ENCODE measurements at places on chromosomes 4 and X.

GRCh38 chr4:15239866-15240265, 188.0 kb upstream of the C1QTNF7 start:
- no peak for DNase-seq

DNA sequence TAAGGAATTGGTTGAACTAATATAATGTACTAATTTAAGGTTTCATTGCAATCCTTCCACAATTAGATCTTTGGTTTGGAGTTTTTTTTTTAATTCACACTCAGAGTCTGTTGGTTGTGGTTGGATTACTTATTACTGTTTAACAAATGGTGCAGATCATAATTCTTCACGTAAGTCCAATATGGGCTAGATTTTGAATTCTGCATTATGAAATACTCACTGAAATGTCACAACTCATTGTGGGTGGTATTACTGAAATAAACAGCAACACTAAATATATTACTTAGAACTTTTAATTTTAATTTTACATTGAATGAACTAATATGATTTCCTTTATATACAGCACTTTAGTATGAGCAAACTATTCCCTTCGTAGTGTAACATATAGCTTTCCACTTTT, 94.2 kb upstream of the MYOZ2 start:
- DNase-seq: no peak

- no peak for DNase-seq
Measured at GRCh38 chr4:71833232-71833900, 49.5 kb upstream of the GC start.

GRCh38 chr4:67054896-67055295, 490.4 kb downstream of the CENPC start:
- DNase-seq: no peak

DNA sequence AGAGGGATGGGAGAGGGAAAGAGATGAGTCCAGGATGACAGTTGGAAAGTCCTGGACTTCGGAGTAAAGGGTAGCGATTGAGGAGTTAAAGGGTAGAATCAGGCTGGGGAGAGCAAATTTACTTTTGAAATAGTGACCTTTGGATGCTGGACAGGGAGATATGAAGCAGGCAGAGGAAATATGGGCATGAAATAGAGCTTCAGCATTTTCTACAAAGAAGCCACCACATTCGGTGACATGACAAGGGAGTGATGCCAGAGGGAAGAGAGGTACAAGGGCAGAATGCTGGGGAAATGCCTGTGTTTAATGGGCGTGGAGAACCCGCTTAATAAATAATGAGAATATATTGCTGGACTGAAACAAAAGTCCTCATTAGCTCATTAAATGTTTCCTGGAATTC, 92.7 kb downstream of the TBL1X start:
- DNase-seq: no peak

DNA sequence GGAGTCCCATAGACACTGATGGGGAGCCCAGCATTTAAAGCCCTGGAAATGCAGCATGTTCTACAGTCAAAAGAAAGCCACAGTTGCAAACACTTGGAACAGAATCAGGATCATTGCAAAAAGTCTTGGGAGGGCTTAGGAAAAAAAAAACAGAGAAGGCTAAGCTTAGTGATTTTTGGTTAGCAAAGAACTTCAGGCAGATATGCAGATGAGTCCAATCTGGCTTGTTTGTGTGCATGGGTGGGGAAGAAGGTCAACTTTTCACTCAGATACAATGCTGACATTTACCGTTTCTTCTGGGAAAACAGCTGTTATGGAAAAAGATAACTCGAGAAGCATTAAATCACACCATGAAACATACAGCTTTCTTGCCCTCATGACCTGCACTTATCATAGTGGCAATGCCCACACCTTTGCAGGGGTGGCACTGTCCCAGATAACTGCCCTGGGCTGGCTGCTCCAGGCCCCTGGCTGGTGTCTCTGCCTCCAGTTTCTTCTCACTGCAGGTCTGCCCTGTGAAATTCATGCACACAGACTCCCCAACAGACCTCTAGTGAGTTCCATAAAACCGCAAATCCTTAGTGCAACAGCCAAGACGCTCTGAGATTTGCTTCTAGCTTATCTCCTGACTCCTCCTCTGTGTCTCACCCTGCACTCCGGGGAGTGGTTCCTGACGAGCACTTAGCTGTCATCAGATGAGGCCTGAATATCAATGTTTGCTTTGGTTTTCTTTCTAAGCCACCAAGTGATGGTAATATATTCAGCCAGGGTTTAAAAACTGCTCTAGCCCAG, 99.2 kb downstream of the DRD5 start:
- DNase-seq: no peak

DNA sequence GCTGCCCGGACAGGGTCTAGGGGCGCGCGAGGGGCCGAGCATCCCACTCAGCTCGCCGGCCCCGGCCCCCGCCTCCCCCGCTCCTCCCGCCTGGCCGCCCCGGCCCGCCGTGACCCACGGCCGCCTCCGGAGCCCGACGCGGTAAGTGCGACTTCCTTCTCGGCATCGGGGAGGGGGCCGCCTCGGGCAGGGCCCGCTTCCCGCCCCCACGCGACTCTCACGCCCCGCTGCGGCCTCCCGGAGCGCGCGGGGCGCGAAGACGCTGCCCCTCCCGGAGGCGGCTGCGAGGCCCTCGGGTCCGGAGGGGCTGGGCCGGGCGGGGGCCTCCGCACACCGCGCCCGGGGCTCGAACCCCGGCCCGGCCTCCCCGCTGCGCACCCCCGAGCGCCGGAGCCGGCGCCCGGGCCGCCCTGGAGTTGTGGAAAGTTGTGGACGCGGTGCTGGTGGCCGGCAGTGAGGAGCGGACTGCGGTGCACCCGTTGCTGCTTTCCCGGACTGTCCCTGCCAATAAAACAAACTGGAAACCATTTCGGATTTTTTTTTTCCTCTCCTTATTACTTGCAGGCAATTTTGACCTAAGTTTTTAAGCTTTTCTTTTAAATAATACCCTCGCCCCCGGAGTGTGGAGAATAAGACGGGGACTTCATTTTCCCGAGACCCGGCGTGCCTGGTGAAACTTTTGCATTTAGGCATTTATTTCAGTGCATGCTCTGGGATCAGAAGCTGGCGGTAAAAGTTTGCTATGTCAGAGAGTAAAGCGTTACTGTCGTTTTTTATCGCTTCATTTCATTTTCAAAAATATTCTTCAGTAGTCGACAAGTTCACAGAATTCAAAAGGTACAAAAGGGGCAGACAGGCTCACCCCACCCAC, 13.0 kb upstream of the TMEM156 start:
- DNase-seq: no peak

GRCh38 chr4:47784222-47784621, 53.6 kb downstream of the CORIN start:
- no peak for DNase-seq

Measured in substantia nigra (tissue), 51 donors.